Stimulated activated CD8-positive, alpha-beta memory T cell treated with anti-CD3 and anti-CD28 coated beads, Interleukin-2, amount 100 ng/mL, for 48 hours (primary cell): ENCODE measurements at places on chromosomes 5 and 9.

GRCh38 chr5:75885849-75886596 lies 168.8 kb upstream of the POC5 start:
- no peak for DNase-seq

DNA sequence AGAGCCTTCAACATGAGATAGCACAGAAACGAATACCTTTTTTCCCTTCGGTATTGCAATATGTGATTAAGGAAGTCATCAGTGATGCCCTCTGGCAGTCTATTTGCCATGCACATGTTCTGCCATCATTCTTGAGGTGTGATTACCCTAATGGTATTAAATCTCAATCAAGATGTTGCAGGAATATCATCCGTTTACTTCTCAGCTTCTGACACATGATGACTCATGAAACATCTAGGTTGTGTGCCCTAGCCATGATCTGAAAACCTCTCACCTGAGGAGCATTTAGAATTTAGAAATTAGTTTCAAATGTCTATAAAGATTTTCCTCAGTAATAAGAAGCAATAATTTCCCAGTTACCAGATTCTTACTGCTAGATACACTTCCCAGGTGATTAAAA lies 209.1 kb downstream of the ADGRV1 start:
- DNase-seq: no peak

DNA sequence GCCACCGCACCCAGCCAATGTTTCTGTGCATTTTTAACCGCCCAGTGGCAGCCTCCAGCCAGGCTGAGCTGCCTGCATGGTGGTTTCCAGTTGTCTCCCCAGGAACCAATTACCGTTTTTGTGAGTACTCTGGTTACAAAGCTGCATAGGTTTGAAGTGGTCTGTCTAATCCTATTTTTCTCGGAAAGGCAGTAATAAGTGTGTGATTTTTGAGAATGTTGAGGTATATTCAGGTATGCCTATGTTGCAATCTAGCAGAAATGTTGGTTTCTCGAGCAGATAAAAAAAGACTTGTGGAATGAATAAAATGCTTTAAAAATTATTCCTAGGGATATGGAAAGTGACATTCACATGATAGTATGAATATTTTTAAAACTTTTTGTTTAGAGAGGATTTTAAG lies 41.5 kb upstream of the ANKH start:
- no peak for DNase-seq

- DNase-seq: no peak
These were observed 12.9 kb upstream of the SLC34A1 start for GRCh38 chr5:177371120-177372033.

GRCh38 chr5:60495644-60496520 lies 204.1 kb downstream of the DEPDC1B start:
- DNase-seq: no peak

- no peak for DNase-seq
These were observed 333.6 kb upstream of the MEF2C start for GRCh38 chr5:89216606-89217005.

DNA sequence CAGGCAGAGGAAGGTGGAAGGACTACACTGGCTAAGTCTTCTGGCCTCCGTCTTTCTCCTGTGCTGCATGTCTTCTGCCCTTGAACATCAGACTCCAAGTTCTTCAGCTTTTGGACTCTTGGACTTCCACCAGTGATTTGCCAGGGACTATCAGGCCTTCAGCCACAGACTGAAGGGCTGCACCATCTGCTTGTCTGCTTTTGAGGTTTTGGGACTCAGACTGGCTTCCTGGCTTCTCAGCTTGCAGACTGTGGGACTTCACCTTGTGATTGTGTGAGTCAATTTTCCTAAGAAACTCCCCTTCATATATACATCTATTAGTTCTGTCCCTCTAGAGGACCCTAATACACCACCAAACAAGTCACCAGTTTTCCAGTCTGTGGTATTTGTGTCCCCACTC lies 9.7 kb upstream of the ANKDD1B start:
- DNase-seq: no peak

DNA sequence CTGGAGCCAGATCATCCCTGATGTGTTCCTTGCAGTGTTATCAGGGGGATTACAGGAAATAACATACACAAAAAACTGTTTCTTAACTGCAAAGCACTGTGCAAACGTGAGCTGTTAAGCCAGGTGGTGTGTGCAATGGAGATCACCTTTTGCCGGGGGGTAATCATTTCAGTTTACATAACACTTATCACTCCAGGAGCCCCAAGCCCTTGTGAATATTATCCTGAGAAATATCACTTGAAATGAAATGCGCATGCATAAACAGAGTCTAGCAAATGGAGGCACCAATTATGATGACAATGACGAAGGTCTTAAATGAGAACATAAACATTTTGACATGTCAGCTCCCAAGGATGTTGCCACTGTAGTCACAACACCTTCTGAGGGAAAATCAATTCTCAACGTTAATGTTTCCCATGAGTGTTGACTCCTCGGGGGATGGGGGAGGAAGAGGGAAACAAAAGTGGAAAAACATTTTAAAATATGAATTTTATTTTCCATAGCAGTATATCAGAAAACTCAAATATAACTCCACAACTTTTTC lies 54.5 kb upstream of the RAD23B start:
- DNase-seq: no peak

DNA sequence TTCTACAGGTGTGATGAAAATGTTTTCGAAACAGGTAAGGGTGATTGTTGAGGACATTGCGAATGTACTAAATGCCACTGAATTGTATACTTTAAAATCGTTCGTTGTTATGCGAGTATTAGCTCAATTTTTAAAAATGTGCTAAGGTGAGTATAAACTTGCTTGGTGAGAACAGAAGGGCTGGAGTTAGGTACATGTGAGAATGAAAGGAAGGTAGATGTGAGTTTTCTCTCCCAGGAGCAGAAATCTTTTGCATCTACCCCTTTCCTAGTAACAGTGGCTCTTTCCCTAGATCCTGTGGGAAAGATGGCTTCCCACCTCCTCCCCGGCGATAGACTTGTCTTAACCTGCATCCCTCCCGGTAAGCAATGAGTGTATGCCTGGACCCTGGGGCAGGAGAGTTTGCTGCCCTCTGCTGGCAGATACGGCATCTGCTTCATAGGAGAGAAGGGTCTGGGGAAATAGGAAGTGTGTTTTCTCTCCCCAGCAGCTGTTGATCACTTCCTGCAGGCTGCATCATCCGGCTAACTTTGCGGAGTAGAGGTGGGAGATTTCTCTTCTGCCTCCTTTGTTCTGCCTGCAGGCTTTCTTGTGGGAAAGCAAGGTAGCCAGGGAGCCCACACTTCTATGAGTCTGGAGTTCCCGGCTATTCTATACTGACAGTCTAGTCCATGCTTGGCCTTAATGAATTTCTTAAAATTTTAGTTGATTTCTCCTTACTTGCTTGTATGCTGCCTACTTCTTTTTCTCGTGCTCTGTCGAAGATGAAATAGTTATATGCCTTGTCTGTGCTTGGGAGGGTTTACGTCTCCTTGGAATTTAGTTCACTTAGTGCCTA lies 373.3 kb upstream of the SEMA6A start:
- DNase-seq: peak; percentile 32

DNA sequence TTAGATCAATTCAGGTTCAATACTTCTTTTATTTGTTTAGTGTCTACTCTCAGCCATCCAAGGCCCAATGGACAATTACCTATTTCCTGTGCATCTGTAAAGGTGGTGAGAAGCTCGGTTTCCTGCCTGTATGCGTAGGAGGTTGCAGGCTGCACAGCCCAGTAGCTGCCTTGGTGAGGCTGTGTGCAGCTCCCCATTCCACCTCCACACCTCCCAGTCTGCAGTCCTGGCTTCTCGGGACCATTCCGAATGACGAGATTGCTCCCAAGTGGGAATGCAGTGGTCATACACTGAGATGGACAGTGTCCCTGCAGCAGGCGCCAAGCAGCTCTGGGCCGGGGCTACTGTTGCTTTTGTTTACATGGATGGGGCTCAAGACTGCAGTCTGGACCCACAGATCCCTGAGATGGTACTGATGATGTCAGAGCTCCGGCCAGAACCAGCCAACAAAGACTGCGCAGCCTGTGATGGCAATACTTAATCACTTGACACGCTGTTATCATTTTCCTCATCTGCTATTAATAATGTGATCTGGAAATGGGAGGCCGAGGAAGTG lies 206.1 kb upstream of the IRX1 start:
- DNase-seq: no peak

- DNase-seq: no peak
These were observed 23.4 kb downstream of the BTNL9 start for GRCh38 chr5:181063514-181063913.

GRCh38 chr5:20088361-20088760 lies 100.4 kb upstream of the CDH18 start:
- no peak for DNase-seq

GRCh38 chr9:101524371-101524770 lies 9.3 kb upstream of the RNF20 start:
- DNase-seq: no peak

- no peak for DNase-seq
These were observed 89.8 kb downstream of the PIK3R1 start for GRCh38 chr5:68305223-68305870.

- DNase-seq: no peak
These were observed 387.0 kb upstream of the DMAC1 start for GRCh38 chr9:8186560-8186959.

DNA sequence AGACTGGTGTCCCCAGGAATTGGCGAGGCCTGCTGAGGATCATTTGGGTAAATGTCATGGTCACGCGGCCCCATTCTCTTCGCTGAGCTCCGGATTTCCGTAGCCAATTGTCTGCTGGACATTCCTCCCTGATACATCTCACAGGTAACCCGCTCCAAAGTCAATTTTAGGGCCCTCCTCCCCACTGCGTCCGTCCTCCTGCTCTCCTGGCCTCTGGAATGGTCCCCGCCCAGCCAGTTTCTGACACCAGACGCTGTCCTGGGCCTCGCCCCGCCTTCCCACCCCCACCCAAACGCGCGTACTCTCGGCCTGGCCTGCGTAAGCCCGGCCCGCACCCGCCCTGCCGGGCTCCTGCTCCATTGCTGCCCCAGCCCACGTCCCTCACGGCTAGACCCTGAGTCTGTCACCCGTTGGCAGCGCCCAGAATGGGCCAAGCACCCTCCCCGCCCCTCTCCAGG lies 202.0 kb downstream of the AUH start:
- no peak for DNase-seq

- no peak for DNase-seq
These were observed 443.3 kb downstream of the CDK5RAP2 start for GRCh38 chr9:120136696-120137095.

DNA sequence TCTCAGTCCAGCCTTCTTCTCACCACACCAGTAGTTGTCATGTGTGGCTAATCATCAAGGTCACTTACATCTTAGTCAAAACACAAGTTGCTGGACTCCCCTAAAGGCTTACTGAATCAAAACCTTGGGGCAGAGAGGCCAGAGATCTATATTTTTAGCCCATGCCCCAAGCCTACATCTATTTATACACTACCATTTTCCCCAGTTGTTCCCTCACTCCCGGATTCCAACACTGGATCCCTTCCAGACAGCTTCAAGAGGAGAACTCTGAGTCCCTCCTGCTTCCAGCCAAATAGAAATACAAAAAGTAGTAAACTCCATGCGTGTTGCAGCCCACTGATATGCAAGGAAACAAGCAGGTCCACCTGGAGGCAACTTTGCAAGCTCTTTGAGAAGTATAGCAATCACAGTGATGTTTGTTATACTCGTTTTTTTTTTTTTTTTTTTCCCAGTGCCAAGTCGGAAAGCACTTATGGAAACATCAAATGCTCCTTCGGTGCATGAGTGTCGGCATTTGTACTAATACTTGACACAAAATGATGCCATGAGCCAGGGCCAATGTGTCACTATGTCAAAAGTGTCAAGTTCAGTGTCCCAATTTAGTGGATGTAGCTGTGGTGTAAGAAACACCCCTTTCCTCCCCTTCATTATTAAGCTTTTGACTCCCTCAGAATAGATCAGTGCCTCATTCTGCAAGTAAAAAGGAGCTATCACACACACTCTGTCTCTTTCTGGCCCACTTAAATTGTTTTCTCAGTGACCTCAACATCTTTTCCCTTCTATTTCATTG lies 594.2 kb upstream of the SGCD start:
- no peak for DNase-seq

GRCh38 chr5:148729182-148729581 lies 74.9 kb upstream of the HTR4 start:
- DNase-seq: no peak

GRCh38 chr9:104968025-104968982 lies 40.3 kb upstream of the ABCA1 start:
- DNase-seq: peak; percentile 80

GRCh38 chr5:91910247-91910646 lies 527.1 kb upstream of the ARRDC3 start:
- DNase-seq: no peak

- DNase-seq: no peak
These were observed 29.6 kb upstream of the OTULINL start for GRCh38 chr5:14552017-14552416.

DNA sequence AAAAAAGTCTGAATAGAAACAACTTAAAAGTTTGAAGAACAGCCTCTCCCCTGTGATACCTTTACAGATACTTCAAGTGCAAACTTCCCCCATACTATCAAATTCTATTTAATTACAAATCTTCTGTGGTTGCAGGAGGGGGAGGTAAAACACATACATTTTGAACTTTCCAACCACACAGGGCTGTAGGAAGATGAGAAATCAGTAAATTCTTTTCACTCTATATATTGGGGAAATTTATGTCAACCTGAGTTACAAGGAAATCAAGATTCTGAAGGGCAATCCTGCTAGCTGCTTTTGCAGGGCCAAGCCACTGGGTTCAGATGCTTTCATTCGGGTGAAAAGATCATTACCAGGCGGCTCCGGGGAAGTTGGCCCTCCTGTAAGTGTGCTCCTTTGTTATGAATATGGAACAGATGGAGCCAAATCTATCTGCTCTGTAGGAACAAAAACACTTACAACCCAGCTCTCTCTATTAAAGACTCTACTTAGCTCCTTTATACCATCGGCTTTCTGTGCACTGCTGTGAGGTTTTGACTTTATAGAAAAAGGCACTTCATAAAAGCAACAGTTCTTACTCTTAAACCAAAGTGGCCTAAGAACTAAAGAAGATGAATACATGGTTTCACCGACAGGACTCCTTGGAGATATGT lies 269.1 kb downstream of the EFNA5 start:
- no peak for DNase-seq

DNA sequence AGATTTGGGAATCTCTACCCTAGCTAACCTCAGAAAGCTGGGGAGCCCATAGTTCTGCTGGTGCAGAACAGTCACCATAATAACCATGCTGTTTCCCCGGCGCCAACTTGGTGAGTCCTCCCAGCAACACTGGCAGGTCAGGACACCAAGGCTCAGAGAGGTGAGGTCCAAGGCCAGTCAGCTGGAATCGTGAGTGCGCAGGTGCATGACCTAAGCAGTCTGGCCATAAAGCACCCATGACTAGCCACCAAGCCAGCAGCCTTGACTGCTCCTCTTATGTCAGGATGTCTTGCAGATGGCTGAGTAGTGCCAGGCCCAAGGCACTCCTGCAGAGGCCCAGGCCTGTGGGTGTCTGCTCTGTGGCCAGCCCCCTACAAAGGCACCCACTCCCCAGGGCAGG lies 2.6 kb downstream of the RNF44 start:
- DNase-seq: no peak

- peak; percentile 72 for DNase-seq
These were observed 722 bp downstream of the SLC22A4 start for GRCh38 chr5:132294728-132295504.

- DNase-seq: no peak
These were observed 22.7 kb downstream of the GRIA1 start for GRCh38 chr5:153513156-153513555.
